ENCODE measurements at places on chromosomes 3 and 15.

DNA sequence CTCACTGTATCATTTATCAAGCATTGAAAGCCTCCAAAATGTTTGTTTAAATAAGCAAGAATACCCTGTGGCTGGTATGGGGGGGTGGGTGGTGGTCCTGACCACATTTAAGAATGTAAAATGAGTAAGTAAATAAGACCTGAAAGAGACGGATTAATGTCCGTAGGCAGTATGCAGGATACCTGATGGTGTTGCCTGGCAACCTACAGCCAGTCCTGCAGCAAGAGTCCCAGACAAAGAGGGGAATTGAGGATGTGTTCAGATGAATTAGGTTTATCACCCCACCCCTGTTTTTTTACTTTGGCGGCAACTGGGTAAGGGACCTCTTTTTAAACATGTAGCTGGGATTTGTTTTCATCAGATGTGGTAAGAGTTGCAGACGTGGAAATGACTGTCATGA, 99.8 kb upstream of the BFSP2 start:
- no peaks in the 10 kb centered on the region for H3K27me3 ChIP-seq
- no peaks in the 10 kb centered on the region for H3K36me3 ChIP-seq
- no peak for DNase-seq
- H3K4me1 ChIP-seq, result peaks cover 5% of the 10 kb centered on the region
- no peak overlapping the region for H3K27ac ChIP-seq
- no peak overlapping the region for H3K4me3 ChIP-seq

DNA sequence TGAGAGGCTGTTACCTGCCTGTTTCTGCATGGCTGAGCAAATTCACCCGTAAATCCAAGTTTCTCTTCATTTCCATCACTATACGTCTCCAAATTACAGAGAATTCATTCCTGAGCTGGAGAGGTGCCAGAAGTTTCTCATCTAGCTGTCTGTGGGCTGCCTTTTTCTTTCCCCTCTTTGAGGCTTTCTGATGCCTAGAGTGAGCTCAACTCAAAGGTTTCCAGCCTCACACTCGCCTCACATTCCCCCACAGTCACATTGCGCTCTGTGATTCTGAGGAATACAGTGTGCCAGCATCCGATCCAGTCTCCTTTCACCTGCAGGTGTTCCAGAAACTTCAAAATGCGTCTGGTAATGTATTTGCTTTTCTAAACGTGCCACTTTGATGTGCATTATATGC, 267.2 kb downstream of the MFSD1 start:
- no peaks in the 10 kb centered on the region for H3K4me1 ChIP-seq
- no peak within 1 kb of the TSS for H3K27ac ChIP-seq
- H3K36me3 ChIP-seq, result no peaks in the 10 kb centered on the region
- no peak for DNase-seq
- no peak within 1 kb of the TSS for H3K4me3 ChIP-seq

DNA sequence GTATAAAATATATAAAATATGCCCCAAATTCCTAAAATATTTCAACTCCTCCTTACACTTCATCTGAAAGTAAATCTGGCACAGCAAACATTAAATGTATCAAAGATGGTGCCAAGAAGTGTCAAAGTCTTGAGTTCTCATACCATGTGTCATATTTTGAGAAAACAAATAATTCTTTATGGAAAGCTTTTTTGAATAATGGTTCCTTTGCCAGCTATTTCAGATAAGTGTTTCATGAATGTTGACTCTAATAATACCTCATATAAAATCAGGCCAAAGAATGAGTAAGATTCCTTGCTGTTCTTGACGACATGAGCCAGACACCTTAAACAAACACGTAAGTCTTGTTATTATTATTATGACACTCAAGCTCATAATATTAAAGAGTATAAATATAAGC, 30.3 kb upstream of the ZNF385D start:
- no peak for DNase-seq
- no peaks in the 10 kb centered on the region for H3K36me3 ChIP-seq
- no peak overlapping the region for H3K4me3 ChIP-seq
- no peaks in the 10 kb centered on the region for H3K27me3 ChIP-seq

DNA sequence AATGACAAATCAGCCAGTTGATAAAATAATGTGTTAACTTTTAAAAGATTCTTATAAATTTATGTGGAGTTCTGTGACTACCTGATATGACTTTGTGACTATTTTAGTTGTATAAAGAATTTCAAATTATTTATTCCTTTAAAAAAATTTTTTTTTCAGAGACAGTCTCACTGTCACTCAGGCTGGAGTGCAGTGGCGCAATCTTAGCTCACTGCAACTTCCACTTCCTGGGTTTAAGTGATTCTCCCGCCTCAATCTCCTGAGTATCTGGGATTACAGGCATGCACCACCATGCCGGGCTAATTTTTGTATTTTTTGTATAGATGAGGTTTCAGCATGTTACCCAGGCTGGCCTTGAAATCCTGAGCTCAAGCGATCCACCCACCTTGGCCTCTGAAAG, 48.5 kb downstream of the MBNL1 start:
- H3K4me1 ChIP-seq, result no peaks in the 10 kb centered on the region
- H3K4me3 ChIP-seq, result no peak overlapping the region
- no peak for DNase-seq
- H3K27ac ChIP-seq, result no peak overlapping the region

DNA sequence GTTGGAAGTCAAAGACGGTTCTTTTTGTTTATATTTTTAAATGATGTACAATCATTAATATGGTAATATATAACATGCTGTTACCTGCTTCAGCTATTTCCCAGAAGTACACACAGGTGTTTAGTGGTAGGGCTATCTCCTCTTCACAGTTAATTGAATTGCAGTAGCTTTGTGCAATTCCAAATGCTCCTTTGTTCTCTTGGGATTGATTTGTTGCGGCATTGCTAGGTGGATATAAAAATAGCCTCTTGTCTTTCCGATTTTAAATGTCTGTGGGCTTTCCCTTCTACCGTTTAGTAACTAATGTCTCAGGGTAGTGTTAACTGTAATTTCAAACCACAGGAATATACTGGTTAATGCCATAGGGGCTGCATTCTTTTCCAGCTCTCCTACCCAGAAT, 307.6 kb upstream of the SLITRK3 start:
- H3K36me3 ChIP-seq, result no peaks in the 10 kb centered on the region
- no peaks in the 10 kb centered on the region for H3K27me3 ChIP-seq
- DNase-seq, result no peak
- H3K4me1 ChIP-seq, result no peaks in the 10 kb centered on the region
- H3K4me3 ChIP-seq, result no peak overlapping the region

GRCh38 chr3:73203633-73204032, 142.2 kb downstream of the EBLN2 start:
- no peak overlapping the region for H3K27ac ChIP-seq
- DNase-seq, result no peak
- H3K4me3 ChIP-seq, result no peak overlapping the region
- no peaks in the 10 kb centered on the region for H3K4me1 ChIP-seq

GRCh38 chr3:126083138-126083445, 832 bp downstream of the SLC41A3 start:
- H3K36me3 ChIP-seq, result no peaks in the 10 kb centered on the region
- DNase-seq, result no peak
- no peaks in the 10 kb centered on the region for H3K4me1 ChIP-seq
- no peaks in the 10 kb centered on the region for H3K27me3 ChIP-seq

DNA sequence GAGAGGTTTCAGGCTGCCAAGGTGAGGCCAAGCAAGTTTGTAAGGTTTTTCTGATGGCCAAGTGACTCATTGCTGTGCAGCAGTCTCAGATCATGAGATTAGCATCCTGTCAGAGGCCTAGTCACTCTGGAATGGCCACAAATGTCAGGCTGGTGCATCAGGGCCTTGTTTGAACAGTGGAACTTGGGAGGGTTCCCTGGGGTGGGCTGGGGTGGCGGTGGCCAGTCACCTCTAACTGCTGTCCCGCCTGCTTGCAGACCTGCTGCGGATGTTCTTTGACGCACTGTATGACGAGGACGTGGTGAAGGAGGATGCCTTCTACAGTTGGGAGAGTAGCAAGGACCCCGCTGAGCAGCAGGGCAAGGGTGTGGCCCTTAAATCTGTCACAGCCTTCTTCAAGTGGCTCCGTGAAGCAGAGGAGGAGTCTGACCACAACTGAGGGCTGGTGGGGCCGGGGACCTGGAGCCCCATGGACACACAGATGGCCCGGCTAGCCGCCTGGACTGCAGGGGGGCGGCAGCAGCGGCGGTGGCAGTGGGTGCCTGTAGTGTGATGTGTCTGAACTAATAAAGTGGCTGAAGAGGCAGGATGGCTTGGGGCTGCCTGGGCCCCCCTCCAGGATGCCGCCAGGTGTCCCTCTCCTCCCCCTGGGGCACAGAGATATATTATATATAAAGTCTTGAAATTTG, 2.8 kb upstream of the FAM131A start:
- no peak overlapping the region for H3K27ac ChIP-seq
- peaks cover 60% of the 10 kb centered on the region for H3K36me3 ChIP-seq
- H3K27me3 ChIP-seq, result no peaks in the 10 kb centered on the region

GRCh38 chr3:22469995-22470394, 719.0 kb upstream of the ZNF385D start:
- no peaks in the 10 kb centered on the region for H3K4me1 ChIP-seq
- no peaks in the 10 kb centered on the region for H3K27me3 ChIP-seq
- H3K4me3 ChIP-seq, result no peak overlapping the region
- H3K27ac ChIP-seq, result no peak overlapping the region
- DNase-seq, result no peak

DNA sequence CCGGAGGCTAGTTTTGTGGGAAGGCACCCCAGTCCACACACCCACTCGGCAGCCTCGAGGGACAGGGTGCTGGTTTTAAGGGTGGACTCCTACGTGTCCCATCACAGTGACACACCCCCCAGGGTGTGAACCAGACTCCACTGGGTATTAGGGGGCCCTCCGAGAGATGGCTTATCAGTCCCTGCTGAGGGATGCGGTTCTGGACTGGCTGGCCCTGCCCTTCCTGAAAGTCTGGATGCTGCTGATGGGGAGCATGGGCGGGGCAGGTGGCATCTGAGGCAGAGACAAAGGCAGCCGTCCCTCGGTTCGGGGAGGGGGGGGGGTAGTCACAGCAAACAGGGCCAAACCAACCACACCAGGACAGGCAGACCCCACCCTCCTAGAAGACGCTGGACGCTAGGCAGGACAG, 939 bp upstream of the ULK3 start:
- peaks cover 12% of the 10 kb centered on the region for H3K4me1 ChIP-seq
- DNase-seq, result no peak
- peaks cover 70% of the 10 kb centered on the region for H3K36me3 ChIP-seq
- H3K4me3 ChIP-seq, result peak overlapping the region; percentile 90

DNA sequence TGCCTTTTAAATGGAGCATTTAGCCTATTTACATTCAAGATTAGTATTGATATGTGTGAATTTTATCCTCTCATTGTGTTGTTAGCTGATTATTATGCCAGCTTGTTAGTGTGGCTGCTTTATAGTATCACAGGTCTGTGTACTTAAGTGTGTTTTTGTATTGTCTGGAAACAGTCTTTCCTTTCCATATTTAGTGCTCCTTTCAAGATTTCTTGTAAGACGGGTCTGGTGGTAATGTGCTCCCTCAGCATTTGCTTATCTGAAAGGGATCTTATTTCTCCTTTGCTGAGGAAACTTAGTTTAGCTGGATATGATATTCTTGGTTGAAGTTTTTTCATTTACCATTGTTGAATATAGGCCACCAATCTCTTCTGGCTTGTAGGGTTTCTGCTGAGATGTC, 549.0 kb downstream of the EPHA3 start:
- H3K27me3 ChIP-seq, result no peaks in the 10 kb centered on the region
- DNase-seq, result no peak
- H3K36me3 ChIP-seq, result no peaks in the 10 kb centered on the region
- H3K4me1 ChIP-seq, result no peaks in the 10 kb centered on the region
- H3K4me3 ChIP-seq, result no peak overlapping the region

DNA sequence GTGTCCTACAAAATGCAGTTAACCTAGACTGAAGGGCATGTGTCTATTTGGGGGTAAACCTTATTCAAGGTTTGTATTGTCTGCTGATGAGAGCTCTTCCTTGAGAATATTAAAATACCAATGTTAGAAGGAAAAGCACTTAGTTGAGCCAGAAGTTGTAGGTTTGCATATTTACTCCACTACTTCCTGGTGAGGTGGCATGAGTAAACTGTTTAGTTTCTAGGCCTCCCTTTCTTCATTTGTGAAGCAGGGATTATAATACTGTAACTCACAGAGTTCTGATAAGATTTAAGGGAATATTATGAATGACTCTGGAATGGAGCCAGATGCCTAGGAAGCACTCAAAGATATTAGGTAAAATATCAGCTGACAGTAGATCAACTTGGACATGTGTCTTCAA, 46.7 kb downstream of the CD200R1L start:
- H3K27ac ChIP-seq, result no peak overlapping the region
- H3K36me3 ChIP-seq, result no peaks in the 10 kb centered on the region
- H3K4me1 ChIP-seq, result no peaks in the 10 kb centered on the region

DNA sequence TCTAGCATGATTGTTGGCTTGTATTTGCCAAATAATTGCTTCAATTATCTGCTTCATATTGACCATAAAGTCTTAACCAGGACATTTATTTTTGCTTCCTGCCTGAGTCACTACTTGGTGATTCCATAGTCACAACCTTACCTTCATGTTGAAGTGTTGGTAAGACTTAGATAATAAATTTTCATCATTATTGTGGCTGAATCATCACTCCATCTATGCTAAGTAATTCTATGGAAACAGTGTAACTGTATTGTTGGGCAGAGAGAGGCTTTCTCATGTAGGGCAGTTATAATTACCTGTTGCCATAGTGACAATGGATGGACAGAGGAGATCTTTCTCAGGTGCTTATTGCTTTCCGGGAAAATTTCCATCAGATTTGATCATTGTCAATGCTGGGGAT, 330.7 kb upstream of the LRRC3B start:
- H3K27ac ChIP-seq, result no peak overlapping the region
- H3K4me1 ChIP-seq, result no peaks in the 10 kb centered on the region
- no peaks in the 10 kb centered on the region for H3K27me3 ChIP-seq

GRCh38 chr3:10883478-10884234, 67.6 kb downstream of the SLC6A11 start:
- DNase-seq, result peak; percentile 17
- no peak overlapping the region for H3K4me3 ChIP-seq
- no peaks in the 10 kb centered on the region for H3K4me1 ChIP-seq

GRCh38 chr3:195282961-195283360, 12.0 kb upstream of the XXYLT1 start:
- H3K4me3 ChIP-seq, result no peak overlapping the region
- H3K27me3 ChIP-seq, result no peaks in the 10 kb centered on the region
- no peak overlapping the region for H3K27ac ChIP-seq
- DNase-seq, result no peak
- no peaks in the 10 kb centered on the region for H3K4me1 ChIP-seq
- peaks cover 51% of the 10 kb centered on the region for H3K36me3 ChIP-seq

- no peak overlapping the region for H3K4me3 ChIP-seq
- H3K27me3 ChIP-seq, result no peaks in the 10 kb centered on the region
- no peak for DNase-seq
- H3K27ac ChIP-seq, result no peak overlapping the region
These were observed 17.8 kb downstream of the TMEM212 start for GRCh38 chr3:171860830-171861535.

DNA sequence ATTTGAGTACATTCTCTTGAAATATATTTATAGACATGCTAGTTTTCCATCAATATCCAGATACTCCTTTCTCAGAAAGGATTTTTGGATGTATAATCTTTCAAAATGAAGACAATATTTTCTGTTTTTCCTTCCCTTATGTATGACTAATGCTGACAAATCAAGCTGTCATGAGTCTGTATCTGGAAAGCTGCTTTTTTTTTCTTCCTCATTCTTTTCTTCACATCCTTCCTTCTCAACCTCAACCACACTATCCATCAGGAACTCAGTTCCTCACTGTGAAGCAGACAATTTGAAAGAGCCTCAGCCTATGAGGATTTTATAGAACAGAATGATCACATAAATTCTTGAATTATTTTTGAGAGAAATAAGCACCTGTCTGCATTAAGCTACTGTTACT, 335.9 kb upstream of the EPHA6 start:
- no peaks in the 10 kb centered on the region for H3K27me3 ChIP-seq
- H3K27ac ChIP-seq, result no peak overlapping the region
- no peak for DNase-seq
- no peaks in the 10 kb centered on the region for H3K4me1 ChIP-seq
- no peak overlapping the region for H3K4me3 ChIP-seq
